Type B pancreatic cell (in vitro differentiated cells): ENCODE measurements at places on chromosomes 6 and 20.
A peak's percentile ranks its signal among the peaks of the same experiment; 100 is the strongest.

DNA sequence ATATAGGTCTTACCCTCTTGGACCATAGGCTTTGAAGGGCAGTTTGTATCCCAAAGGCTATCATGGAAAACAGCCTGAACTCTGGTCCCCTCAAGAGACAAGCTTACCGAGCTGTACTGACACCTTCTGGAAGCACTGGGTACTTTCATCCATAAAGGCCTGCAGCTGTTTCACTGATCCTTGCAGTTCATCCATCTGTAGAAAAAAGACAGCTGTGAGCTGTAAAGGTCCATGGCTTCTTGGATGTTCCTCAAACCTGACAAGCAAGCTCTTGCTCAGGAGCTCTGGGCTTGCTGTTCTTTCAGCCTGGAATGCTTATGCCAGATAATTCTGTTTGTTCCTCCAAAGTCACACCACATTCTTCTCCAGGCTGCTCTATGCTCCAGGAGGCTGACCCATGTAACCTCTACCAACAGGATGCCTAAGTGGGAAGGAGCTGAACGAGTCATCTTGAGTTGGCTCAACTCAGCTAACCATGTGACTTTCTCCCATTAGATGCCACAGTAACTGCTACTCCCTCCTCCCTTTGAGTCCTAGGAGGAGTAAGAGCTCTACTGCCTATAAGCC is 8.8 kb upstream of the NDRG3 start:
- no peak for DNase-seq

- peak; percentile 60 for DNase-seq
Observed at GRCh38 chr20:35012227-35013069, 56.8 kb downstream of the MYH7B start.

DNA sequence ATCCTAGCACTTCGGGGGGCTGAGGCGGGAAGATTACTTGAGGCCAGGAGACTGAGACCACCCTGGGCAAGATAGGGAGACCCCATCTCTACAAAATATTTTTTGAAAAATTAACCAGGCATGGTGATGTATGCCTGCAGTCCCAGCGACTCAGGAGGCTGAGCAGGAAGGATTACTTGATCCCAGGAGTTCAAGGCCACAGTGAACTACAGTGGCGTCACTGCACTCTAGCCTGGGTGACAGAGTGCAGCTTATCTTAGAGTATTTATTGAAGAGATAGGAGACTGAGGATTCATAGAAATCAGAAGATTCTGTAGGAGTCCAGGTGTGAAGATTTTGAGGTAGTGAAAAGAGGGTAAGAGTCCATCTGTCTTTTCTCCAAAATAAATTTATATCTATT is 45.0 kb downstream of the SLC17A5 start:
- no peak for DNase-seq

- DNase-seq, result no peak
Observed at GRCh38 chr20:39676857-39677391, 714.8 kb downstream of the DHX35 start.

DNA sequence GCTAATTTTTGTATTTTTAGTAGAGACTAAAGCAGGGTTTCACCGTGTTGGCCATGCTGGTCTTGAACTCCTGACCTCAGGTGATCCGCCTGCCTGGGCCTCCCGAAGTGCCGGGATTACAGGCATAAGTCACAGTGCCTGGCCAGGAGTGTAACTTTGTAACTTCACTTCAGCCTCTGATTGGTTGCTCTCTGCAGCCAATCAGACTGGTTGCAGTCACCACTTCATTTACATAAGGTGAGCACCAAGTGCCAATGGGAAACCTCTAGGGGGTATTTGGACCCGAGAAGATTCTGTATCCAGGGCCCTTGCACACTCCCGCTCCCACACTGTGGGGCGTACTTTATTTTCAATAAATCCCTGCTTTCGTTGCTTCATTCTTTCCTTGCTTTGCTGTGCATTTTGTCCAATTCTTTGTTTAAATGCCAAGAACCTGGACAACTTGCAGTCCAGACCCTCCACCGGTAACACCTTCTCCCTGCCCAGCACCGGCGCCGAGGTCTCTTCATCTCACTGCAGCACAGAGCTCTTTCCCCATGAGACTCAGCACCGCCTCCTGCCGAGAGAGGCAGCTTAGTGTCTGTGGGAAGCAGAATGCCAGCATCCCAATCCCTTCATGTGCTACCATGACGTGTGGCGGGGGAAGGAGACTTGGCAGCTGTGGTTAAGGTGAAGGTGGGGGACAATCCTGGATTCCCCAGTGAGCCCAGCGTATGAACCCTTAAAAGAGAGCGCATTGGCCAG is 14.0 kb upstream of the MRGBP start:
- DNase-seq, result no peak

DNA sequence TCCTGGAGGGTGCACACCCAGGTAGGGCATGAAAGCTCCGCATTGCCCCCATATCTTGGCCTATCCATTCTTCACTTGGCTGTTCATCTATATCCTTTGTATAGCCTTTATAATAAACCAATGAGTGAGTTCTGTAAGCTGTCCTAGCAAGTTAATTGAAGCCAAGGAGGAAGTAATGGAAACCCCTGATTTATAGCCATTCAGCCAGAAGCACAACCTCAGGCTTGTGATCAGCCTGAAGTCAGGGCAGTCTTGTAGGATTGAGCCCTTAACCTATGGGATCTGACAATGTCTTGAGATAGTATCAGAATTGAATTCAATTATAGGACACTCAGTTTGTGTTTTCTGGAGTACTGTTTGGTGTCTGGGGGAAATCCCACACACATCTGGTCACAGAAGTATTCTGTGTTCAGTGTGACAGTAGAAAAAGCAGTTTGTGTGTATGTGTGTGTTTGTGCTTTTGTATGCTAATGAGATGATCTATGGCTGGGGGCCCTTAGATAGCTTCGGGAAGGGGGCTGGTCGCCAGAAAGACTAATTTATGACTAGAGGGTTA is 5.7 kb downstream of the NT5E start:
- no peak for DNase-seq

DNA sequence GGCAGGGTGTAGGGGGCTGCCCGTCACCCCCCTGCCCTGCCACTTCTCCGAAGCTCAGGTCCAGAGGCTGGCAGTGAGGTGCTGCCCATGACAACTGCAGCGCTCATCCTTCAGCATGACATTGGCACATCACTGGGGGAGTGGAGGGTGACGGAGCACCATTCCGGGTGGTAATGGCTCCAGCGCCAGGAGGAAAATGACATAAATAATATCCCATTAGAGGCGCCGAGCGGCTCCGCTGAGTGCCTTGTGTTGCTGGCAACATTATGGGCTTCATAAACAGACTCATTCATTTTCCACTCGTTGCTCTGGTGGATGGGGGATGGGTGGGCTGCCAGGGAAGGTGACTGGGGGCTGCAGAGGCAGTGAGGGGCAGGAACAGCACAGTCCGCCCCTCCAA is 56.9 kb upstream of the CTNNBL1 start:
- DNase-seq, result no peak

- DNase-seq, result no peak
Observed at GRCh38 chr6:36290668-36291620, 21.1 kb downstream of the PNPLA1 start.

DNA sequence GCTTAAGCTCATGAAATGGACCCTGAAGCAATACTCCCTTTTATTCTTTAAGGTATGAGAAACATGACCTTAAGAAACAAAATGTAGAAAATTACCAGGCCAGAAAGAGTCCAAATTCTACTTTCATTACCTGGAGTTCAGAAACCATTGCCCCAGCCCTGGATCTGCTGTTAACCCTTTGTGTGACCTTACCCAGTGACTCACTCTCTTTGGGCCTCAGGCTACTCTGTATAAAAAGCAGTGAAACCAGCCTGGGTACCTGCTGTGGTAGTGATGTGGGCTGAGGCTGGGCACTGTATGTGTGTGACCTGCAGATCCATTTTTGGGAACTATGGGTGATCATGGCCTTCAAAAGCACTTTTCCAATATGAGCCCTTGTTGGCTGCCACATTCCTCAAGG is 47.2 kb downstream of the SLC9A8 start:
- DNase-seq, result no peak

- peak; percentile 40 for DNase-seq
Observed at GRCh38 chr6:169890901-169891300, 139.5 kb downstream of the ERMARD start.

DNA sequence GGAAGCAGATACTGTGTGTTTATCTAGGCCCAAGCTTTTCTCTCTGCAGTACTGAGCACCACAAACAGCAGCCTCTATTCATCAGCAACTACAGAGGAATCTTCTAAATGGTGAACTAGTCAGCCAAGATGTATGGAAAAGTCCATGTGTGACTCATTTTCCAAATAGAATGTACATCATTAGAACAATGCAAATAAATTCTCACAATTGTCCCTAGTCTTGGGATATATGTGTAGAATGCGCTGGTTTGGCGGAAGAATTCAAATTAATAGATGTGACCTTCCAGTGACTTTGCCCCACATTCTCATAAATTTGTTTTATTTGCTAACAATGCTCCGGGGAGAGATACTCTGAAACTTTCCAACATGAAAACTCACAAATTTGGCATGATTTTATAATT is 436.2 kb downstream of the CBLN4 start:
- no peak for DNase-seq

DNA sequence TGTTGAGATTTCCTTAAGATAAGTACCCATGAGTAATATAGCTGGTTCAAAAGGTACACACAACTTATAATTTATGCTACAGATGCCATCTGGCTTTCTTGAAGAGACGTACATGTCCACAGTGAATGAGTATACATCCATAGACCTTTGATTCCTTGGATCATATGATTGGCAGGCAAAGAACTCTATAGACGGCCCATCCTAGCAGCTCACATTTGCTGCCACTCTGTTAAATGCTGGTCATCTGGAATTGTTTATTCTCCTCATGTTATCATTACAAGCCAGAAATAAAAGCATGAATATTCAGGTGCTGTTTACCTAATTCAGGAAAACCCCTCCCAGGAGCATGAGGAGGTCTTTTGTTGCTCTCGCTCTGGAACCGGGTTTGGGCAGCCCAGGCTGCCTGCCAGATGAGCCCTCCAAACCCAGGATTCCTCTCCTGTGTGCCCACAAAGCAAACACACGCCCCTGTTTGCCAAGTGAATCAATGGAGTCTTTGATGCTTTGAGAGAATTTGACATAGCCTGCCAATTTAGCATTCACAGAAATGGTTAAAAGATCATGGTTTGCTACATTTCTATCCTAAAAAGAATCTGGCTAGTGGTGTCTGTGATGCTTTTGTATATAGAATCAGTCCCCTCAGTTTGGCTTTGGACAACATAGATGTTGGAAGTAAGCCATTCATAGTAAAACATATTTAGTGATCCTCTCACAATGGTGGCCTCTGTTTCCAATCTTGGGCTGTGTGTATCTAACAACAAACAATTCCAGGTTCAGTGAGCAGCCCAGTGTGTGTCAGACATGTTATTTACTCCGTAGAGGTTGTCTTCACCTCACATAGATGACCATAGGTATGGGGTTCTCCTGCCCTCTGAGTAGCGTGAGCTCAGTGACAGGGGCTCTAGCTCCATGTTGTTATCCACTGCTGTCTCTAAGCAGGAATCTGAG is 17.5 kb upstream of the PLCG1 start:
- DNase-seq, result no peak

- peak; percentile 73 for DNase-seq
Observed at GRCh38 chr20:21099751-21100577, 6.2 kb downstream of the LINC00237 start.

DNA sequence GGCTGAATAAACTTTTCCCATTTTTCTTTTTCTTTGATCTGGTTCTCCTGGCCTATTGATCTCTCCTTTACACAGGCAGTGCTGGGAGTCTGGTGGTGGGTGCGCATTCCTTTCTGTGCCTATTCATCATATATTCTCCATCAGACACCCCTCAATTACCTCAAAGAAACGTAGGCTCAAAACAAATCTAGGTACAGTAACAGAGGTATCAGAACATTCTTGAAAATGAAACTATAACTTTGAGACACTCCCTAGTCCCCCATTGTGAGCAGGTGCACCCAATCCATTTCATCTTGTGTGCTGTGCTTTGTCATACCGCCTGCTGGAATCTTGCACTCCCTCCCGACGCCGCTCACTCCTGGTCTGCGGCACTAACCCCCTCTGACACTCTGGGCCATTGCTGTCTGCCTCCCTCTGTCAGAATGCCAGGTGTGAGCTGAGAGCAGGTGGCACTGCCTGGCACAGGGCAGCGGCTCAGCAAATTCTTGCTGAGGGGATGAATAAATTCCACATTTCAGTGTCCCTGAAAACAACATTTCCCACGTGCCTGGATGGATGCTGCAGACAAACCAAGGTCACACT is 303.4 kb upstream of the EXOC2 start:
- no peak for DNase-seq

- DNase-seq, result no peak
Observed at GRCh38 chr20:34459209-34459897, 56.9 kb upstream of the DYNLRB1 start.

GRCh38 chr6:126293891-126294524 is 45.9 kb upstream of the CENPW start:
- DNase-seq, result no peak

- DNase-seq, result no peak
Observed at GRCh38 chr6:119158057-119158848, 79.8 kb upstream of the FAM184A start.

GRCh38 chr6:109224107-109224875 is 129.0 kb downstream of the CEP57L1 start:
- DNase-seq, result no peak

GRCh38 chr20:5171790-5172164 is 45.0 kb downstream of the CDS2 start:
- DNase-seq, result no peak

GRCh38 chr6:12356983-12357972 is 67.1 kb downstream of the EDN1 start:
- no peak for DNase-seq

DNA sequence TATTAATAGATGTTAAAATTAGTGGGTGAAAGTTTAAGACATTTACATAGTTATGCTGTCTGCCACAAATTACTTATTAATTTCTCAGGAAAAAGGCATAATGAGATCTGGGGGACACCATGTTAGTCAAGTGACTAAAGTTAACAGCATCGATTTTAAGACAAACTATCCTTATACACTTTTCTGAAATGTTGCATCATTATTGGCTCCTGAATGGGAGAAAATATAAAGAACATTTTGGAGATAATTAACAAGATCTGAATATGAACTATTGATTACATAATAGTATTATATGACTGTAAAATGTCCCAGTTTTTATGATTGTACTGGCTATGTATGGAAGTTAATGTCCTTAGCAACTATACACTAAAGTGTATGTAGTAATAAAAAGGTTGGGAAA is 7.9 kb downstream of the OR2B3 start:
- DNase-seq, result no peak

DNA sequence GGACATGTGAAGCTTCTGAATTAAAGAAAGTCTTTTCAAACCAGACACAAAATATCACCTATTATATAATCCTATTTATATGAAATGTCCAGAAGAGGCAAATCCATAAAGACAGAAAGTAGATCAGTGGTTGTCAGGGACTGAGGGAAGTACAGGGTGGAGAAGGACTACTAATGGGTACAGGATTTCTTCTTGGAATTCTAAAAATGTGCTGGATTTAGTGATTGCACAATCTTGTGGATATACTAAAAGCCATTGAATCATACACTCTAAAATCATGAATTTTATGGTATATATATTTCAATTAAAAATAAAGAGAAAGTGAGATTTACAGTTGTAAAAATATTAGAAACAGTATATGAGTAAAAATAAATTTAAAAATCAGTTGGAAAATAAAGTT is 18.7 kb upstream of the MC3R start:
- no peak for DNase-seq
